CMK (cell line): ENCODE measurements at places on chromosomes 12 and 14.

DNA sequence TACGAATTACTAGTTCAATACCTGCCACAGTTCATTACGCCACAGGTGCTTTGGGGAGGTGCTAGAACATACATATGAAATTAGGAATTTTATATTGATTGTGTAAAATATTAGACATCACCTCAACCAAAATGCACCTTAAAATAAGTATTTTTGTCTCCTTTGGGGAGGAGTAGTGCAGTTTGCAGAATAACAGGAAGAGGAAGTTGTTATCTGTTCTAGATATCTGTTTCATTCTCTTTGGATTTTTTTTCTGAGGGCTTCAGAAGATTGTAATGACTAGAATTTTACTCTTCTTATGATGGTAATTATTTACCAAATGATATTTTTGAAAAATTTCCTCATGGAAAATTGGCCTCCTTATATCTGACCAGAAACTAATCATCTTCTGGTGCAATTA, 9.9 kb upstream of the GYS2 start:
- no peak for DNase-seq

- DNase-seq, result no peak
Measured at GRCh38 chr14:52996493-52996892, 45.6 kb upstream of the FERMT2 start.

GRCh38 chr12:6821591-6822425, at the start of gene GPR162:
Gene GPR162 (plus strand): TSS chr12:6821821. CDS start chr12:6823899, 2,078 bp downstream.
- DNase-seq, result no peak

DNA sequence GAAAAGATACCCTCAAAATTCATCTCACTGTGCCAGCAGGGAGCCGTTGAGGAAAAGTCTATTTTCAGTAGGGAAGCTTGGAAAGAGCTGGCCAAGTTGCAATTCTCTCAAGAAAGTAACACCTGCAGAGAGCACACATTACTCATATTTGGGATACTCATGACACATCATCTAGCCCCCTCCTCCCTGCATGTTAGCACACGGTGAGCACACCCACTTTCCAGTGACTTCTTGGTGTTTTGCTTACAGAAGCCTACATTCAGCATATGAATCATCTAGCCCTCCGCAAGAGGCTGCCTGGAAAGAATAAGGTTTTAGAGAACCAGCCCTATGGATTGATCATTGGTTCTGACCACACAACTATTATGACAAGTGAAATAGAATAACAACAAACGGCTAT, 124.5 kb downstream of the PTPRO start:
- no peak for DNase-seq

GRCh38 chr12:10366875-10367274, 23.0 kb downstream of the KLRK1 start:
- no peak for DNase-seq

DNA sequence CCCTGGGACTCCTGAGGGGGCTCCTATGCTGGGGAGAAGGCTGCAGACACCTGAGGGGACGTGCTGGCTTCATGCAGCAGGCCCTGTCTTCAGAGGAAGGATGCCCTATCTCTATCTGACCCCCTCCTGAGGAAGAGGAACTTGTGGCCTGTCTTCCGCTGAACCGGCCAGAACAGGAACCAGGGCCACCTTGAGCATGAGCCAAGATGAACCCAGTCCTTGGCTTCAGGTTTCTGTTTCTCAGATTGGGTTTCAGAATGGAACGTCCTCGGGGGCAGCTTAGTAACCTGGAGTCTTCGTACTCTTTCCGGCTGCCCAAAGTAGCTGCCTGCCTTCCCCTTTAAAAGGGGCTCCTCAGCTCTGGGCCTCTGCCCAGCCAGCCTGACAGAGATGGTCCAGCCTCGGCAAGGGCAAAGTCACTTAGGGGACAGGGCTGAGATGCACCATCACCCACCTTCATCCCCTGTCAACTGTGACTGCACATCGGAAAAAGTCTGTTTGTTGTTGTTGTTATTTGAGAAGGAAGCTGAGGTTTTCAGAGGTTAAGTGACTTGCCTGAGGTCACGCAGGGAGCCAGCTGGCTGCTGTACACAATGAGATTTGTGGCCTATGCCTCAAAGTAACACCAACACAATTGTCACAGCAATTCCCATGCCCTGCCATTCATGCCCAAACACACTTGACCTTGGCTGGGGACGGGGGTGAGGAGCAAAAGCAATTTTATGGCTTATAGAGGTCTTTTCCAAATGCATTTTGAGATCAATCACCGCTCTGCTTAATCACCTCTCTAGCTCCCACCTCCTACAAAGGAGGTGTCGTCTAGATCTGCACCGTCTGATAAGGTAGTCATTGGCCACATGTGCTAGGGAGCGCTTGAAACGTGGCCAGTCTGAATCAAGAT, 13.4 kb downstream of the ASB2 start:
- peak; percentile 47 for DNase-seq

DNA sequence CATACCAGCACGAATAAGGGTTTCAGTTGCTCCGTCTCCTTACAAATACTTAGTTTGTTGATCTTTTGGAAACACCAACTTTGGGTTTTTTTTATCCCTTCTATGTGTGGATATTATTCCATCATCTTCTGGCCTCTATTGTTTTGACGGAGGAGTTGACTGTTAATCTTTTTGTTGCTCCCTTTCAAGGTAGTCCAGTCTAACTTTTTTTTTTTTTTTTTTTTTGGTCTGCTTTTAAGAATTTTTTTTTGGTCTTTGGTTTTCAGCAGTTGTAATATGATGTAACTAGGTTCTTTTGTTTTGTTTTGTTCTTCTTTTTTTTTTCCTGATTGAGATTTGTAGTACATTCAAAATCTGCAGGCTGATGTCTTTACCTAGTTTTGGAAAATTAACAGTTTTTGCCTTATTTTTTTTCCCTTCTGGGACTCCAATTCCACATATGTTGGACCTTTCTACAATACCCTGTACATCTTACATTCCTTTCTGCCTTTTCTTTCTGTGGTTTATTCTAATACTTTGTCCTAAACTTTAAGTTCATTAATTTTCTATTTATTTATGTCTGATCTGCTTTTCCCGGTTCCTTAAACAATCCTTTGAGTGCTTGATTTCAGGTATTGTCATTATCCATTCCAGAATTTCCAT, 54.9 kb downstream of the DNAH10 start:
- DNase-seq, result no peak
